Stimulated activated CD4-positive, alpha-beta T cell treated with anti-CD3 and anti-CD28 coated beads, Interleukin-12 subunit alpha, Interleukin-12 subunit beta, amount 100 ng/mL, for 48 hours (primary cell): ENCODE measurements at places on chromosomes 5 and 9.

DNA sequence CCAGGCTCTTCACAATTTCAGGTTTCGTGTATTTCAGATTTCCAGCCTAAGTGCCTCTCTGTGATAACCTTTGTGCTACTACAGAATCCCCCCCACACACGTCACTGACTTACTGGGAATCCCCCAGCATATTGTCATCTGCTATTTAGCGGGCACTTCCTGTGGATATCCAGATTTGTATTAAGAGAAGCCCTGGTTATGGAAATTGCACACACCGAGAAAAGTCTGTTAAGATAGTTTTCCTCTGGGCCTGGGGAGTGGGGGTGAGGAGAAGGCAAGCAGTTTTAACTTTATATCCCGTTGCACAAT lies 269.9 kb downstream of the MED10 start:
- DNase-seq, result no peak

DNA sequence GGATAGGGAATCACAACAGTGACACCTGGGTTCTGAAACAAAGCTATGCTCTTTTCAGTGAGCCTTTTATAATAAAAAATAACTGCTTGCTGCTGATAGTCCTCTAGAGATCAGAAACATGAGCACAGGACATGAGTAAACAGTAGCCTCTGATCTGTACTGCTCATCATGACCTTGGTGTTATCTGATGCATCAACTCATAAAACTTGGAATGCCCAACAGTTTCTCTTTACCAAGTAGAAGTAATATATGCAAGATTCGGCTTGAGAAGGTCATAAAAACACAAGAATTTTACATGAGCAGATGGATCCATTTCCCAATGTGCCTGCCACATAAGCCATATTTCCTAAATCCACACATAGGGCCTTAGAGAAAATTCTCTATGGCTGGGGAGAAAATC lies 318.3 kb upstream of the GRAMD2B start:
- DNase-seq, result no peak

DNA sequence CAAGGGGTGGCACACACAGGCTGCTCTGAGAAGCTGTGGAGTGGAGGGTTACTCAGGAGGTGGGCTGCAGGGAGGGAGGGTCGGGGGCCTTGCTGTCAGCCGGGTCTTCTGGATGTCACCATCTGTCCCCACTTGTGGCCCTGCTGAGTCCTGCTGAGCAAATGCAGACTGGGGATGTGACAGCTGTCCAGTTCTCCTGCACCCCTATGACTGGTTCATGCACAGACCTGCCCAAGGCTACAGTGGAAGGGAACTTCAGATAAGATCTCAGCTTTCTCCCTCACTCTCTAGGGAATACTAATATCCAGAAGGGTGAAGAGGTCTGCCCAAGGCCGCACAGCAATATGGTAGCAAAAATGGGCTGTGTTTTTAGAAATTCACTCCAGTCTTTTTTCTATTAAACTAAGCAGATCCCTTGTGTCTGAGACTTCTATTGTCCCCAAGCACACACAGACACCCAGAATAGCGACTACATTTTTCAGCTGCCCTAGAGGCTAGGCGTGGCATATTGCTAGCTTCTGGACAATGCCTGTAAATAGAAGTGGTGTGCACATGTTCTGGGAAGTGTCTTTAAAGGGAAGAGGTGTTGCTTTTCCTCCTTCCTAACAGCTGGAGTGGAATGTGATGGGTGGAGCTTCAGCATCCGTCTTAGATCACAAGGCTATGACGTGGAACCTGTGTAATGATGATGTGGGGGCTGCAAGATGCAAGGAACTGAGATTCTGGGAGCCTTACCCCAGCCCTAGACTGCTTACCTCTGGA lies 51.1 kb upstream of the TBC1D2 start:
- DNase-seq, result no peak

DNA sequence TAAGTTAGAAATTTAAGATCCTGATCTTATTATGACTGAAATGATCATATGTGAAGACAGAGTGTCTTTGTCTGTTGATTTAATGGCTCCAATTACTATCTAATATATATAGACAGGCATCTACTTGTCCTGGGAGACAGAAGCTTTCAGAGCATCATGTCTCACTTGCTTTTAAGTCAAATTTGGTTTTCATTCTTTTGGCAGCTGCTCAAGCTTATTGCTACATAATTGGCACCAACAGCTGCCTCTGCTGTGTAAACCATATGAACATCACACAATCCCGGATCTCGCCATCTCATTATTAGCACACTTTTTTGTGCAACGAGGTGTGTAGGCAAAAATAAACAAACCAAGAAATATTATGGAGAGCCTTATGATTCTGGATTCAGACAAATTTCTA lies 1717.9 kb downstream of the EFNA5 start:
- DNase-seq, result no peak

- no peak for DNase-seq
Observed at GRCh38 chr5:69497006-69497520, 4.5 kb downstream of the OCLN start.

DNA sequence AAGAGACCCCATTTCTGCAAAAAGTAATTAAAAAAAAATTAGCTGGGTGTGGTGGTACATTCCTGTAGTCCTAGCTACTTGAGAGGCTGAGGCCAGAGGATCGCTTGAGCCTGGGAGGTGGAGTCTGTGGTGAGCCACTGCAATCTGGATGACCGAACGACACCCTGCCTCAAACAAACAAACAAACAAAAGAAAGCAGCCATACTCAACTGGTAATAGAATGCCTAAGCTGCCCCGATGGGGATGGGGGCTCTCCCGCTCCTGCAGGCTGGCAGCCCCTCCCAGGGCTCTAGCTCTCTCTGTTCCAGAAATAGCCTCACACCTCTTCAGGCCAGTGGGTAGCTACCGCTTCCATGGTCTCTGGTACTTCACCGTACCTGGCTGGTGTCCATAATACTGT lies 241.8 kb downstream of the FANCC start:
- DNase-seq, result no peak

DNA sequence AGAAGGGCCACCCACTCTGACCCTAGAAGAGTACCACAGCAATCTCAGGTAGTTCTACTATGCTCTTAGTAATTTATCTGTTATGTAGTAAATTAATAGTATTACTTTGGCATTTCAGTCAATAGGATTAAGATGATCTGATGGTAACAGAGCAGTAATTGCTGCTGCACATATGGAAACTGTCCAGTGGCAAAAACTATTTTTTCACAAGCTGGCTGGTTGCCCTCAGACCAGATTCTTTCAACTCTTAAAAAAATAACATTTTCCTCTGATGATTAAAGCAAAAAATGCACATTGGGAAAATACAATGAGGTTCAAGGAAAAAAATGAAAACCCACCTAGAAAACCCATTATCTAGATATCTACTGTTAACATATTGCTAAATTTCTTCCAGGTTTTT lies 19.7 kb downstream of the GLRA1 start:
- no peak for DNase-seq

DNA sequence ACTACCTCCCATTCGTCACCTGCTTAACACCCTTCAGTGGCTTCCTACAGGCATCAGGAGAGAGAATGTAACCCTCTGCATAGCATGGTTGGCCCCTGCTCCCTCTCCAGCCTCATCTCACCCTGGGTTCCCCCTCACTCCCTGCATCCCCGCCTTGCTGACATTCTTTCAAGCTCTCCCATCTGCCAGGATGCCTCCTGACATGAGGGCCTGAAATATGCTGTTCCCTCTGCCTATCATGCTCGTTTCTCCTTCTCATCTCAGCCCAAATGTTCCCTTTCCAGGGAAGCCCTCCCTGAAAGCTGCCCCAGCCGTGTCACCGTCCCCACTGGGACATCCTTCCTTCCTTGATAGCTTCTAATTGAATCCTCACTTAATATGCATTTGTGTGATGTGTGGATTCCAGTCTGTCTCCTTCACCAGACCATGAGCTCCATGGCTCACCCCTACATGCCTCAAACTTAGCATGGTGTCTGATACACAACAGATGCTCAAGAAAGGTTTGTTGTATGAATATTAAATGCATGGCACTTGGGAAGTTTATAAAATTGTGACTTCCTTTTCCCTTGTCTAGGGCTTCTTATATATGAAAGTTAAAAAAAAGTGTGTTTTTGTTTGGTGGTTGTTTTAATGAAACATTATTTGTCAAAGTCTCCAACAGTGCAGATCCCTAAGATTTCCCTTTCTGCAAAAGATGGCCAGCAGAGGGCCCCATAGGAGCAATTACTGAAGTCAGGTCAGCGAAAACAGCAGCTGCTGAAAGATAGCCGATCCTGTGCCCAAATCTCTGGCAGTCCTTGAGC lies 7.3 kb upstream of the C5orf58 start:
- peak; percentile 49 for DNase-seq

- DNase-seq, result no peak
Observed at GRCh38 chr9:4866239-4866969, 73.7 kb downstream of the RCL1 start.

DNA sequence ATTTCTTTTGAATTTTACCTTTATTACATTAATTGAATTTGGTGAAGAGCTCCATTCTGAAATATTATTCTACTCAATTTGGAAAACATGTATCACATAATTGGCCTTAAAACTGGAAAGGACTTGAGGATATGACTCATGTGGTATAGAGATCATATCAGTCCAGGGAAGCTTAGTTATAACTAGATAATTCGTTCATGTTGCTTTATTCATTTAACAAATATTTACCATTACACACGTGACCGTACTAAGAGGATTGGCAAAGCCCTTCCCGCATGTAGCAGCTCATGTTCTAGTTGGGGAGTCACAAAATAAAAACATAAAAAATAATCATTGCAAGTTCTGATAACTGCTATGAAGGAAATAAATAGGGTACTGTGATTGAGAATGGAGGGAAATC lies 1816.5 kb downstream of the MAT2B start:
- no peak for DNase-seq

DNA sequence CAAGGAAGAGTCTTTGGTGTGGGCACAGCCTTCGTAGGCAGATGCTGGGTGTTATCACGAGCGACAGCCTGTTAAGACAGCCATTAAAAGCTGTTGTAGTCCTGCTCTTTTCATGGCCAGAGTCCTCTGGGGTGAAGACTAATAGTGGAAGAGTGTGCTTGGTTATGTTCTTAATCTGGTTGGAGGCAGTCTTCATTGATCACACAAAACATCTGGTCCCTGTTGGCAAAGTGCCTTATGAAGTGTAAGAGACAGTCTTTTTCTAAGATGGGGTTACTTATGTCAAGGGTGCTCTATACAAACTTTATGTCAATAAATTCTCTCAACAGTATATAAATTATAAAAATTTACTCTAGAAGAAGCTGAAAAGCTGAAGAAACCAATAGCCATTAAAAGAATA lies 280.4 kb downstream of the CAAP1 start:
- DNase-seq, result no peak

- DNase-seq, result no peak
Observed at GRCh38 chr9:94926431-94926800, 199.9 kb downstream of the AOPEP start.

DNA sequence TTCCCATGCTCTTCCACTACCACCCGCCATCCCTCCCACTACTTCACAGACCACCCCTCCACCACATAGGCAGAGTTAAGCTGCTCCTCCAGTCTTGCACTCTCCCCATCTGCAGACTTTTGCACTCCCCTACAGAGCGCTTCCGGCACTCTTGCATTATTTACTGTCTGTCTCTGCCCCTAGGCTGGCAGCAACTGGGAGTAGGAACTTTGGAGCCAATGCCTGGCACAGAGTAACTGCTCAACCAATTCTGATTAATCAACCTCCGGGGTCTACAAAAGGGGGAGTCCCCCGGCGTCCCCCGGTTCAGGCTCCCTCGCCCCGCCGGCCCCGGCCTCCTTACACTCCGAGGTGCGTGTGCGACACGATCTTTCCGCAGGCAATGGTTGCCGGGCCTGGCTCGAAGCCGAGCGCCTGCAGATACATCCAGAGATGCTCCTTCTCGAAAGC lies 498 bp downstream of the HAUS6 start:
- no peak for DNase-seq

DNA sequence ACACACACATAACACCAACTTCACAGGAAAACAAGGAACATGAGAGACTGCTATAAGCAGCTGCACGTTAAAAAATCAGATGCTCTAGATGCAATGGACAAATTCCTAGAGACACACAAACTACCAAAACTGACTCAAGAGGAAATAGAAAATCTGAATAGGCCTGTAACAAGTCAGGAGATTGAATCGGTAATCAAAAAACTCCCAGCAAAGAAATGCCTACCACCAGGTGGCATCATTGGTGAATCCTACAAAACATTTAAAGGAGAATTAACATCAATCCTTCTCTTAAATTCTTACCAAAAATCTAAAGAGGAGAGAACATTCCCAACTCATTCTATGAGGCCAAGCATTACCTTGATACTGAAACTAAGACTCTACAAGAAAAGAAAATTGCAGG lies 54.9 kb downstream of the NDST1 start:
- peak; percentile 32 for DNase-seq

DNA sequence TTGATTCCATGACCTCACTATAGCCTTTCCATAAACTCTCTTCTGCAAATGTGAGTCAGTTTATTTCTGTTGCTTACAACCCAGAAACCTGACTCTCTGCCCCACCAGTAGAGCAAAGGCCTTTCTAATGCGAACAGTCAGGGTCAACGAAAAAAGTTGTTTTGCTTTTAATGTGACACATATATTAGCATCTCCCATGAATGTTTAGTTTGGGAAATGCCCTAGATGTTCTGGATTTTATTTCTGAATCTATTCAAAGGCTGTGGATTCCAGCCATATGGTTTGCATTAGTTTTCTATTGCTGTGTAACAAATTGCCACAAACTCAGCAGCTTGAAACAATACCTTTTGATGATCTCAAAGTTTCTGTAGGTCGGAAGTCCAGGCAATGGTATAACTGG lies 193.5 kb downstream of the GNA14 start:
- no peak for DNase-seq

DNA sequence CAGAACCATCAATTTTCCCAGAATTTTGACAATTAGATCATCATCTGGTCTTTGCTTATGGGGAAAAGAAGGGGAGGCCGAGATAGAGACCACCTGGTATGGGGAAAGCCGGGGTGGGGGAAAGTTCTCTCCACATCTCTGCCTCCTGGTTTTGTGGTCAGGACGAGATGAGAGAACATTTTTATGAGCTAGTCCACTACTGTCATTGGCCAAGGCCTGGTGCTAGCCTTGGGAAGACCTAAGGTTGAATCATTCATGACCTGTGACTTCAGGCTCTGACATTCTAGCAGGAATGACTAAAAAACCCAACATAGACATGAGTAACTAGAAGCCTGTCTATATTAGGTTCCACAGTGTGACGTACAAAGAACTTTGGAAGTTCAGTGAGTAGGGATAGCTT lies 135.2 kb downstream of the PTTG1 start:
- DNase-seq, result no peak

- no peak for DNase-seq
Observed at GRCh38 chr5:10936081-10936855, 175.2 kb upstream of the DAP start.

- DNase-seq, result no peak
Observed at GRCh38 chr9:37026931-37027581, 7.0 kb downstream of the PAX5 start.

GRCh38 chr9:132151118-132151517 lies 10.7 kb upstream of the NTNG2 start:
- DNase-seq, result no peak

GRCh38 chr9:88006511-88007290 lies 32.4 kb upstream of the CDK20 start:
- no peak for DNase-seq

- no peak for DNase-seq
Observed at GRCh38 chr5:111680737-111681413, 76.1 kb downstream of the NREP start.
